ENCODE measurements at places on chromosomes 12 and 14.

- DNase-seq, result no peak
These were observed 7.2 kb downstream of the DNAI7 start for GRCh38 chr12:25187781-25188180.

- DNase-seq, result no peak
These were observed 314 bp upstream of the HOTAIR start for GRCh38 chr12:53975064-53975471.

GRCh38 chr12:11555743-11556625 is 93.5 kb upstream of the ETV6 start:
- no peak for DNase-seq

GRCh38 chr14:23582906-23583760 is 4.5 kb upstream of the JPH4 start:
- DNase-seq, result no peak

- no peak for DNase-seq
These were observed 670 bp downstream of the DYRK2 start for GRCh38 chr12:67649261-67649569.

- no peak for DNase-seq
These were observed 177.5 kb downstream of the EGLN3 start for GRCh38 chr14:33773205-33774030.

GRCh38 chr12:108419949-108420348 is 80.8 kb upstream of the CMKLR1 start:
- no peak for DNase-seq

DNA sequence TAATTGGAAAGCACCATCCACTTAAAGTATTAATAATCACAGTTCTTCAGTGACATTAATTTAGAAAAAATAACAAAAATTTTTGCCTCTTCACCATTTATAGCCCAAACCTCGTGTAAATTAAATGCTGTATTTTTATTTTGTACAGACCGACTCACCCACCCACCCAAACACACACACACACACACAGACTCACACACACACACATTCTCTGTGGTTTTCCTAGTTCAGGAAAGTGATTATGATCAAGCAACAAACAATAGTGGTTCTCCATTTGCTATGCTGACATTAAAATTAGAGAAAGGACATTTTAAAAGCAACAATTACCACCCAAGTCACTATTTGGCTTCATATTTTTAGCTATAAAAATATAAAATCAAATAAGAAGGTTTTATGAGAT is 112.5 kb upstream of the FLRT2 start:
- no peak for DNase-seq

GRCh38 chr12:126936181-126936851 is 1330.7 kb upstream of the TMEM132C start:
- no peak for DNase-seq

DNA sequence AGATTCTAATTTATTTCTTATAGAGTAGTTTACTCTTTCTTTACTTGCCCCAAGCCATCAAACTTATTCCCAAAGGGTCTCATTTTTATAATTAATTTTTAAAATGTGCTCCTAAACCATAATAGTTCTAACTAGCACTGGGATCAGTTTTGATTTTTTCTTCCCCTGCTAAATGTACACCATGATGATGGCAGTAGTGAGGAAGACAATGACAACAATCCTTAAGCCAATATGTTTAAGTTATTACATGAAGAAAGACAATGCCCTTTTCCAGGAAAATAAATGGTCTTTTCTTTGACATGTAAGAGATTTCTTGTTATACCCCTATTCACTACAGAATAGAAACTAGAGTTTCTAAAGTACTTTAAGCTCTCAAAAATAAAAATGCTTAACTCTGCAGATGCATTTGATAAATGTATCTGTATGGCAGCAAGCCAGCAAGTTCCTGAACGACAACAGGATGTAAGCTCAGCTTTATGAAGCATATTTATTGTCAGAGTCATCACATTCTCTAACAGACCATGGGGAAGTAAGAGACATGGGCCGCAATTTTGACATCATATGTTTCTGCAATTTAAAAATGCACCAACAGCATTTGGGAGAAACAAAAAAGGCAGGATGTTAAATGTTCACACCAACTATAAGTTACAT is 36.0 kb upstream of the SNX6 start:
- DNase-seq, result peak; percentile 78
